ENCODE measurements at places on chromosomes 16 and 17.

GRCh38 chr17:73519714-73520368 is 124.4 kb downstream of the SDK2 start:
- no peak for DNase-seq

GRCh38 chr17:43135454-43135819 is 10.3 kb upstream of the BRCA1 start:
- DNase-seq: no peak

DNA sequence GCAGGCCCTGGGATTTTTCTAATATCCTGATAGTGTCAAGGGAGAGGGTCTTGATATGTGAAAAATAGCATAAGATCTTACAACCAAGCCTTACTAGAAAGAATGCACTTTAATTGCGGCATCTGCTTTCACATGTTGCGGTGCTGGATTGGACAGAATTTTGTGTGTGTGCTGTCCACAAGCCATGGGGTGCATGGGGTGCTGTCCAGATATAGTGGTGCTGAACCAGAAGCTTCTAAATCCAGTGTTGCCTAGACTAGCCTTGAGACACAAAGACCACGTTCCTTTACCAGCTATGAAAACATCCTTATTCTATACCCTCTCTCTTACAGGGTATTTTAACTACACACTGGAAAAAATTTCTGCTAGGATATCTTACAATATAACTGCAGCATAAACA is 244.0 kb downstream of the TMEM114 start:
- DNase-seq: no peak

DNA sequence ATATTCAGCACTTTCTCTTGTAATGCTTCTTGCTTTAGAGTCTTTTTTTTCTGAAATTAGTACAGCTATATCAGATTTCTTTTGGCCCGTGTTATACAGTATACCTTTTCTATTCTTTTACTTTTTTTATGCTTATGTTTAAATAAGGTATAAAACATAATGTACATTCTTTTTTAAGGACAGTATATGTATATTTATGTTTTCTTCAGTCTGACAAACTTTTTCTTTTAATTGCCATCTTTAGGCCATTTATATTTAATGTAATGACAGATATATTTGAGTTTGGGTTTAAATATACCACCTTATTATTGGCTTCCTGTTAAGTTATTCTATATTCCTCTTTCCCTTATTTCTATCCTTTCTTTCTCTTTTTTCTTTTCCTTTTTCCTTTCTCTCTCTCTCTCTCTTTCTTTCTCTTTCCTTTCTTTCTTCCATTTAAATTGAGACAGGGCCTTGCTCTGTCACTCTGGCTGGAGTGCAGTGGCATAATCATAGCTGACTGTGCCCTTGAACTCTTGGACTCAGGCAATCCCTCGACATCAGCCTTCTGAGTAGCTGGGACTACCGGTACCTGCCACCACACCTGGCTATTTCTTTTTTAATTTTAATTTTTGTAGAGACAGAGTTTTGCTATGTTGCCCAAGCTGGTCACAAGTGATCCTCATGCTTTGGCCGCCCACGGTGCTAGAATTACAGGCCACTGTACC is 61.7 kb downstream of the WWOX start:
- no peak for DNase-seq

DNA sequence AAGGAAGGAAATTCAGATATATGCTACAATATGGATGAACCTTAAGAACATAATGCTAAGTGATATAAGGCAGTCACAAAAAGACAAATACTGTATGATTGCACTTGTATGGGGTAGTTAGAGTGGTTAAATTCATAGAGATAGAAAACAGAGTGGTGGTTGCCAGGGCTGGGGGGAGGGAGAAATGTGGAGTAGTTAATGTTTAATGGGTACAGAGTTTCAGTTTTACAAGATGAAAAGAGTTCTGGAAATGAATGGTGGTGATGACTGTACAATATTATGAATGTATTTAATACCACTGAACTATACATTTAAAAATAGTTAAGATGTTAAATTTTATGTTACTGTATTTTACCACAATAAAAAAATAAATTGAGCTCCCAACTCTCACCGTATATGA is 157.9 kb downstream of the TOX3 start:
- no peak for DNase-seq

GRCh38 chr17:15185625-15185991 is 79.5 kb downstream of the PMP22 start:
- DNase-seq: peak; percentile 20

DNA sequence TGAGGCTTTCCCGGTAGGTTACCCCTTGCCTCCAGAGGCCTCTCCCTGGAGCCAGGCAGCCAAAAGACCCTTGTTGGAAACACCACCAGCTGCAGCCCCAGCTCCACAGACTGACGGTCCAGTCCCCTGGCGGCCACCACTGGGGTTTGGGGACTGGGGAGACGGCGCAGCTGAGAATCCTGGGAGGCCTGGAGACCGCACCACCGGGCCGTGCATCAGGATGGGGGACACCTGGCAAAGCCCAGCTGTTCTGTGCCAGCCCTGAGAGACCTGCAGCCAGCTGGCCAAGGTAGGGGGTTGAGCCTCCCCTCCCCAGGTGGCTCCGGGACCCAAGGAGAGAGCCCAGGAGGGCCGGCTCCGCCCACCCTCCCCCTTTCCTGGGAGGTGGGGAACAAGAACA is 8.3 kb upstream of the SLC38A10 start:
- DNase-seq: no peak

DNA sequence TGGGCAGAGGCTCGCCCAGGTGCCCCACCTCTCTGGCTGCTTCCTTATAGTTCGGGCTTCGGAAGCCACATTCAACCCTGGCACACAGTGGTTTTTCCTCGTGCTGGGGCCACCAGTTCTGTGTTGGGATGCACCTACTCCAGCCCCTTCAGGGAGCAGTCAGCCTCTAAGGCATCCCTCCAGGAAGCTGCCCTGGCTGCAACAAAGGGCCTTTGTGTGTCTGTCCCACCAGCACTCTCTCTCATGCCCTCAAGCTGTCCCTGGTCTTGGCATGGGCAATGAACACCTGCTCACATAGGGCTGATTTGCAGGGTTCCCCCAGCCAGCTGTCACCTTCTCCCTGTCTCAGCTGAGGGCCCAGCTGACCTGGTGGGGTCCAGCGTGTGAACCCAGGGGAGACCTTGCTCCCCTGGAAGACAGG is 754 bp upstream of the NOXO1 start:
- no peak for DNase-seq

- peak; percentile 39 for DNase-seq
Observed at GRCh38 chr17:75758131-75758905, 6.7 kb downstream of the GALK1 start.

DNA sequence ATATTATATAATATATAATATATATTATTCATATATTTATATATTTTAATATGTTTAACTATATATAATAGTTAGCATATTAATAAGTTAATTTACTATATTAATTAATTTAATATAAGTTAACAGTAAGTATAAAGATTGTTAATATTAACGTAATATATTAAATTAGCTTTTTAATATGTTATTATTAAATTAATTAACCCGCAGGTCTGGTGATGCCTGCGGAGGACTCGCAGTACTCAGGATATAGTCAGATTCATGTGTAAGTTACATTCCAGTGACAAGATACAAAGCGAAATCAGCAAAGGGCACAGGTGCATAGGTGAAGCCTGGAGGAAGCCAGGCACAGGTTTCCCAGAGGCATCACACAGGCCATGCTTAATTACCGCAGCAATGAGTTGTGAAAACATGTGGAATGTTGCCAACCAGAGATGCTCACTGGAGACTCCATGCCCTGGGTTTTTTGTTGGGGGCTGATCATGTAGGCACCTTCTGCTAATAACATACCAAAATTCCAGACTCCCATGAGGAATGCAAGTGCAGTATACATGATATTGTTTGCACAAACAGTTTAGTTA is 130.4 kb upstream of the MPHOSPH6 start:
- DNase-seq: peak; percentile 5

GRCh38 chr16:22216191-22216831 is 10.2 kb downstream of the EEF2K start:
- DNase-seq: peak; percentile 100

GRCh38 chr17:80981062-80981902 is 10.4 kb upstream of the CHMP6 start:
- DNase-seq: no peak
